Gastrocnemius medialis (tissue), 4 donors: ENCODE measurements at places on chromosomes 3 and 15.

DNA sequence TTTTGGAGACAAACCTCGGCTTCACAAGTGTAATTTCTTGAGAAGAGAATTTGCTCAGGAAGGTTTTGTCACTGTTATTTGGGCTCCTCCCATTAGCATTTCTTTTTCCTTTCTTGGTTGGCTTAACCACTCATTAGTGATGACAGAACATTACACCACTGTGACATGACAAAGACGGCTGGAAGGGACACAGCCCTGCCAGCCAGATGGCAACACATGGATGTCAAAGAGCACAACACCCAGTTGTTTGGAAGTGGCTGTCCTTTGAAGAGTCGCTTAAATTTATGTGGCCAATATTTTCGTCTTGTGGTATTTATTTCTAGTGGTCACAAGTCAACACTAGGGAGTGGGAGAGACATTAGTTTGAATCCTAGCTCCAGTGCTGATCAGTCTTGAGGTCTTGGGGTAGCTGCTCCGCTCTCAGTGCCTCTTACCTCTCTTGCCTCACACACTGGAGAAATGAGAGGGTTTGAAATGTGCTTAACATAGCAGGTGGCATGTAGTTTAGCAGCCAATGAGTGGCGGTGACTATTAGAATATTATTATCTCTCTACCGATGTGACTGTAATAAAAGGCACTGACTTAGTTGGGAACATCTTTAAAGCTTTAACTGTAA, 92.8 kb downstream of the FRMD4B start:
- no peaks in the 10 kb centered on the region for H3K36me3 ChIP-seq
- DNase-seq, result no peak
- no peaks in the 10 kb centered on the region for H3K27me3 ChIP-seq
- H3K4me3 ChIP-seq, result no peak overlapping the region
- H3K4me1 ChIP-seq, result no peaks in the 10 kb centered on the region

GRCh38 chr3:43417133-43417532, 130.8 kb downstream of the SNRK start:
- no peaks in the 10 kb centered on the region for H3K27me3 ChIP-seq
- H3K4me1 ChIP-seq, result peaks cover 17% of the 10 kb centered on the region
- no peaks in the 10 kb centered on the region for H3K36me3 ChIP-seq
- DNase-seq, result no peak

DNA sequence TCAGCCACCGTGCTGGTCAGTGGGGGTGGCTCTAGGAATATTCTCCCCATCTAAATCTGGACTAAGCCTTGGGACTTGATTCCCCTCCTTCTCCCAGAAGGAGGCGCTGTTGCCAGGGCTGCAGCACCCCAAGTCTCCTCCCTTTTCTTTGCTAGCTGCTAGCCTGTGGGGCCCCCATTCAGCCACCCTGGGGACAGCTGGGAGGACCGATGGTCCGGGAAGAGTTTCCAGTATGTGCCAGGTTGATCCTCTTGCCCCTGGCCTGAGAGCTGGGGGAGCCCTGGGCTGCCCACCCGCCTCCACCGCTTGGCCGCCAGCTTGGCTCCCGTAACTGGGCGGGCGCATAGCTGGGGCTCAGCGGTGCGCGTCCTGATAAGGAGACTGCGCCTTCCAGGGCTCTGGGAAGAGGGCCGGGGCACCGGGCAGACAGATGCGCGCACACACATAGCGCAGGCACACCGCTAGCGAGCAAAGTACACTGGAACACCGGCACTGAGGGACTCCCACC, 4.2 kb downstream of the SMAD6 start:
- DNase-seq, result no peak
- H3K27me3 ChIP-seq, result no peaks in the 10 kb centered on the region
- H3K27ac ChIP-seq, result no peak overlapping the region
- H3K36me3 ChIP-seq, result no peaks in the 10 kb centered on the region
- peaks cover 6% of the 10 kb centered on the region for H3K4me1 ChIP-seq
- no peak overlapping the region for H3K4me3 ChIP-seq

- H3K27me3 ChIP-seq, result no peaks in the 10 kb centered on the region
- DNase-seq, result no peak
- no peak overlapping the region for H3K4me3 ChIP-seq
- H3K27ac ChIP-seq, result no peak overlapping the region
These were observed 136.3 kb downstream of the TMCO5A start for GRCh38 chr15:38070778-38071177.

GRCh38 chr3:73207946-73208440, 146.5 kb downstream of the EBLN2 start:
- no peak overlapping the region for H3K27ac ChIP-seq
- H3K36me3 ChIP-seq, result no peaks in the 10 kb centered on the region
- H3K4me1 ChIP-seq, result no peaks in the 10 kb centered on the region
- no peak for DNase-seq

DNA sequence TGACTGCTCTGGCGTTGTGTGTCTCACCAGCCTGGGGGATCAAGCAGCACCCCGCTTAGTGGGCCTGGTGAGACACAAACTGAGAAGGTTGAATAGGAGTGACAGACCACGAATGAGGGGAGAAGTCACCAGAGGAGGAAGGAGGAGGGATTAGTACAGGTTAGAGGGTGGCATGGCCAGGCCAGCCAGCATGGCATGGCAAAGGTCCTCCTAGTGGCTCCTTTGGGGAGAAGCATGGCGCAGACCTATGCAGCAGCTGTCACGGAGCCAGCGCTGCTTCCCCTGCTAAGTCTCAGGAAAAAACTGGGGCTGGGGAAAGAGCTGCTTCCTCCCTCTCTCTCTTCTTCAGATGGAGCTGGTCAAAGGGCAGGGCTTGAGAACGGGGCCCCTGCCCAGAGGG, 48.6 kb downstream of the ZDHHC3 start:
- no peak overlapping the region for H3K4me3 ChIP-seq
- no peak overlapping the region for H3K27ac ChIP-seq
- H3K4me1 ChIP-seq, result no peaks in the 10 kb centered on the region
- no peaks in the 10 kb centered on the region for H3K27me3 ChIP-seq
- no peak for DNase-seq
